Effector CD4-positive, alpha-beta T cell (primary cell): ENCODE measurements at places on chromosomes 4 and X.

GRCh38 chrX:10496345-10496965, 123.9 kb downstream of the MID1 start:
- no peak for DNase-seq

DNA sequence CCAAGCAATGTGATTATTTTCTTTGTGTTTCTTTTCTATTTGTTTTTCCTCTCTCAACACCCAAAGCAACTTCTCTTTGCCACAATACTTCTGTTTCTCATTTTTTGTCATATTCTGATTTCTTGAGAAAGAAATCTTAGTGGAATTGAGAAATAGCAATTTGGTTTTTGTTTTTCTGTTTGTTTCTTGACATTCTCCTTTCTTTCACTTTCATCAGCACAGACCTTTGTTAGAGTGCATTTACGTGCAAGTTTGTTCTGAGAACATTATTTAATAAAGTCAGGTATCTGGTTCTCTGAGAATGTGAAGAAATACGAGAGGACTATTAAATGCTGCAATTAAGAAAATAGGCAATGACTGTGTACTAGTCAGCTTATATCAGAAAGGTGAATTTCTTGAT, 608.1 kb upstream of the AADAT start:
- DNase-seq, result no peak

GRCh38 chr4:186537843-186538521, 17.4 kb downstream of the MTNR1A start:
- DNase-seq, result no peak

DNA sequence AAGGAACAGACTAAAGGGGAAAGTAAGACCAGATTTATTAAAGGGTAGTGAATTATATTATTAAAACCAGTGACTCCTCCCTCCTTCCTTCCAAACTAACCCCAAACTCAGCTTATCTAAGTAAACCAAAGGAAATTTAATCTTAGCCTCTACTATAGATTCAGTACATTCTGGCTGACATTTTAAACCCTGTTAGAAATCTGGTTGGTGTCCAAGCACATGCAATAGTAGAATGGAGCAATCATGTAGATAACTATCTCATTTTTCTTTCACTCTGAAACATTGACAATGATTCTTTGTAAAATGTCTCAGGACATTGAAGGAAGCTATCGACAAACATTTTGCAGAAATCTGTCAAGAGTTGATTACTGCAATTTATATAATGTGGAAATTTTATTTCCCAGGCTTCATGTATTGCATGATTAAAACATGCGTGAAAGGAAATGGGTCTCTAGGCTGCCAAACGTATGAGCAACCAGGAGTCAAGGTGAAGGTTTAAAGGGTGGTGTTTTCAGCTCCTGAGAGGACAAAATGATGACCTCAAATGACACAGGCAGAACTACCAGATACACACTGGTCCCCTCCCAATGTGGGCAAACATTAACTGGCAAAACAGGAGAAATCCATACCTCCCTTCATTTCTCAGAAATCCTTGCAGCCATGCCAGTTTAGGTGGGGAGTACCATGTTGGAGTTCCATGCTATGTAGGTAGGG, 58.2 kb upstream of the RBM47 start:
- no peak for DNase-seq

GRCh38 chr4:159639671-159640323, 536.9 kb downstream of the RAPGEF2 start:
- DNase-seq, result no peak

- no peak for DNase-seq
Observed at GRCh38 chr4:156685308-156685707, 286.3 kb downstream of the PDGFC start.

GRCh38 chrX:69028006-69028760, 137.1 kb downstream of the PJA1 start:
- DNase-seq, result no peak

DNA sequence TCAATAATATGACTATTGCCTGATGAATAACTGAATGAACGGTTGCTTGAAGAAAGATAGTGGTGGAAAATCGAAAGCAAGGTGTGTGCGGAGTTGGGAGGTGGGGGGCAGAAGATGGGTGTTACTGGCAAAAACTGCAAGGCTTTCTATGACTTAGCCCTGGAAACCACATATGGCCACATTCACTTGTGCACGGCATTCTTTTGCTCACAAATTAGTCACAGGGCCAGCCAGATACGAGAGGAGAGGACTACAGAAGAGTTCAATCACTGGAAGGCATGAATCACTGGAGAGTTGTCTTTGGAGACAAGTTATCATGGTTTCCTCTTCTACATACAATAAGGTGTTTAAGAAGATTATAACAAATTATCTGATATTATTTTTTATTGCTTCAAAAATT, 626.5 kb upstream of the CPEB2 start:
- DNase-seq, result no peak
